ENCODE measurements at places on chromosomes 6 and 20.

DNA sequence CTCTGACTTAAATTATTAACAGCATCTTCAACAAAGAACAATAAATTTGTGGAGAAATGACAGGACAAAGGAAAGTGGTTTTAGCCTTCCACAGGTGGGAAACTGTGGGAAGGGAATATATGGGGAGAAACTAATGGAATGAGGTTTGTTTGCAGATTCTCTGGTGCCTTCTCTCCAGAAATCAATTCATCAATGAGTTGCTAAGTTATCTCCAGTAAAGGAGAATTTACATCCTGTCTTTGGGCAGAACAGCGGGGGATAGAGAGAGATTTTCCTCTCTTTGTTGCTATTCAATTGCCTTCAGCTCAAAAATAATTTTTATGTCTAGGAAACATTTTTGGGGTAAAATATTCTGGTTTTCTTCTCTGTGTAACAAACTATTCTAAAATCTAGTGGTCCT, 36.9 kb upstream of the LCA5 start:
- DNase-seq = no peak

DNA sequence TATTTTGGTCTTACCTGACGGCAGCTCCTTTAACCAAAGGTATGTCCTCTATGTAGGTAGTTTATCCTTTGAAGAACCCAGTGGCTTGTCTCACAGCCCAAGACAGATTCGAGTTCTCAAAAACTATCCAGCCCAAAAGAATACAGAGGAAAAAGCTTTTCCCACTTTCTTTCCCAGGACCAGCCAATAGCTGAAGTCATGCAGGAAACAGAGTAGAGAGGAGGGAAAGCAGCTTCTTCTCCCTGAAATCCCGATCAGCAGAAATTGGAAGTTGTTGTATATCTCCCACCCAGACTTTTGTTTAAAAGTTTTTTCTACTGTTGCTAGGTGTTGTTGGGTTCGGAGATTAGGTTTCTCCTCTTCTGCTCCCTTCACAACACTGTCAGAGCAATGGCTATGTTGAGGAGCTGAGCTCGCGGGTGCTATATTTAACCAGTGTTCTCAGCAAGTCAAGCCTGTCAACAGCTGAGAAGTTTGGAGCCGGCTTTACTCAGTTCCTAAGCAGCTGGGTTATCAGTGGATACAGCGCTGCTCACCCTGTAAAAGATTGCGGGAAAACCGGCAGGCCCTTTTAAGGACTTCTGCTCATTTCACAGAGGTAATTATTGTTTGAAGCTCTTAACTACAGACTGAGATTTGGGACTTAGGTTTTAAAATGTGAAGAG, at the start of gene FILIP1:
FILIP1 (minus strand) TSS at position 401 of the 665 bp plus-strand sequence. CDS start 78,828 bp downstream, outside the sequence.
- DNase-seq = no peak

- no peak for DNase-seq
These were observed 243.4 kb downstream of the BMP7 start for GRCh38 chr20:57023007-57023406.

DNA sequence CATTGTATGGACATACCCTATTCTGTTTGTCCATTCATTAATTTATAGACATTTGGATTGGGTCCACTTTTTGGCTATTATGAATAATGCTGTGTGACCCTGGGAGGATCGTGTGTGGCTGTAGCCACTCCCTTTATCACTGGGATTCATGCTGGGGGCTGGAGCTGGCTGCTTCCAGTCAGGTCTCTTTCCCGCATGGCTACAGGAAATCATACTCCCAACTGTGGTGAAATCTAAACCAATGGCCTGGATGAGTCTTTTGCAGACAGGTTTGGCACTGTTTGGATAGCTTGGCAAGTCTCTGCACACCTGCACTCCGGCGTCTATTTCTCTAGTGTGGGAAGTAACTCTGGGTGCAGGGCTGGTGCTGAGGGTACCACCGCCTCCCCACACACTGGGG, 80.4 kb downstream of the RIN2 start:
- no peak for DNase-seq

Data from stimulated activated CD8-positive, alpha-beta memory T cell treated with anti-CD3 and anti-CD28 coated beads, Interleukin-7, amount 100 ng/mL, for 4 hours (primary cell).